ENCODE measurements at places on chromosomes 1 and 21. TPM values are rescaled to one million over a fixed set of nuclear protein-coding genes. Genes with fewer than 3 reads are reported as not detected.

KCNK2 gene
- total RNA-seq: 15.9 TPM

ZNF683 gene
- total RNA-seq: not detected

NPR1 gene
- 4.1 TPM for total RNA-seq

PROK1 gene
- not detected for total RNA-seq

CATSPERE gene
- 1.9 TPM for total RNA-seq

RALGPS2 gene
- total RNA-seq: 42.1 TPM

LAMB3 gene
- 8.7 TPM for total RNA-seq

C1orf116 gene
- total RNA-seq: under 0.01 TPM

RBM11 gene
- 0.12 TPM for total RNA-seq

UTS2 gene
- total RNA-seq: not detected

PSEN2 gene
- 26.0 TPM for total RNA-seq

NES gene
- 32.2 TPM for total RNA-seq

CDC42BPA gene
- 74.0 TPM for total RNA-seq

TRIM67 gene
- not detected for total RNA-seq

Data from uterine smooth muscle cell (primary cell).